NB4 (cell line): ENCODE measurements at places on chromosomes 12 and 14.

DNA sequence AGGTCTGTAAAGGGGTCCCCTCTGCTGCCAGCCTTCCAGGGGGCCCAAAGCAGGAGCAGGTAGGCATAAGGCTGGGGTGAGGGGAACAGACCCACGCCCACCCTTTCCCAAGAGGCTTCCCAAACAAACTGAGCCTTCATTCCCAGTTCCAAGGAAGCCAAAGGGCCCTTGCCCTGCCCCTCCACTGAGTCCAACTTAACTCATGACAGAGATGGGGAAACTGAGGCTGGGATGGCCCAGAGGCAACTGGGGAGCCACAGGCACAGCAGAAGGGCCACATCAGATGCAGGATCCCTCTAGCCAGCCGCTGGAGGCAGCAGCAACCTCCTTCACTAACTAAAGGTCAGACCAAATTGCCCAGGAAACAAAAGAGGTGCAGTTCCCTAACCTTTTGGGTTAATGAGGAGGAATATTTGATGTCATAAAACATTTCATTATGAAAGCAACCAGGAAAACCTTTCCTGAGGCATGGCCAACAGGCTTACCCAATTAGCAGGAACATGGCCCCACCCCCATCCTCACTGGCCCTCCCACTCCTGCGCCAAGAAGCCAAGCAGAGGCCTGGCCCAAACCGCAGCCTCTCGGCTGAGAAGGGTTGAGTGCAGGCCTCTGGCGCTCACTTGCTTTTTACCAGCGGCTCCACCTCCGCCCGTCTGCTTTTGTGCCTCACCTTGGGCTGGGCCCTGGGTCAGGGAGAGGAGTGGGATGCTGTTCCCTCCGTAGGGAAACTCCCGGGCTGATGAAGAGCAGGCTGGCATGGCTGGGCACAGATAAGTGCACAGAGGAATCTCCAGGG is 293.5 kb upstream of the RTL1 start:
- DNase-seq, result no peak

DNA sequence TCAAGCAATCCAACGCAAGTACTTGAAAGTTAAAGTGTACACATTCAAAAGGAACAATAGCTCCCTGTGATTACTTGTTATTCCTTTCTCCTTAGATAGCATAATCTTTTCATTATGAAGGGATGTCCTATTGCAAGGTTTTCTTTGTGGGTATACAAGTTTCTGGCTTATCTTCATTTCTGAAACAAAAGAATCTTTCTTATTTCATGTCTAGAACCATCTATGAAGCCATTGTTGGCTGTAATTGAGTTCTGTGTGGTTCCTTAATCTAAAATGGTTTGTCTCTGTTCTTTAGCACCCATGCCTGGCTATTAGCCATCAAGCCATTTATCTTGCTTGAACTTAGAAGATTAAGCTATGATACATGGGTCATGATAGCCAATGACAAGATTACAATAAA is 95.0 kb downstream of the VEZT start:
- no peak for DNase-seq

GRCh38 chr12:22658214-22658613 is 33.2 kb downstream of the ETNK1 start:
- no peak for DNase-seq

DNA sequence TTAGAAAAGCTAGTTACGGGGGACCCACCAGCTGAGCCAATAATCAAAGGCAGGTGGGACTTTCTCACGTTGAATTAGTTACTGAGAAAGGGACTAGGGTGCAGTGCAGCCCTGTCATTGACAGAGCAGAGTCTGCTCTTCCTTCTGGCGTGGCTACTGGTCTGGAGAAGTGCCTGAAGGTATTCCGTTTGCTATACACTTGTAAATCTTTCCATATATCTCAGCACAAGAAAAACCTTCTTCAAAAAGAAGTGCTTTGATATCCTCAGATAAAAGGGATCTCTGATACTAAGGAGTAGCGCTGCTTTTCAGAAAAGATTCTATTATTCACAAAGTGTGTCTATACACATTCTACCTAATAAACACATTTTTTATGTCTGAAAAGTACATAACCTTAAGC is 91.5 kb downstream of the KCNK10 start:
- DNase-seq, result no peak

DNA sequence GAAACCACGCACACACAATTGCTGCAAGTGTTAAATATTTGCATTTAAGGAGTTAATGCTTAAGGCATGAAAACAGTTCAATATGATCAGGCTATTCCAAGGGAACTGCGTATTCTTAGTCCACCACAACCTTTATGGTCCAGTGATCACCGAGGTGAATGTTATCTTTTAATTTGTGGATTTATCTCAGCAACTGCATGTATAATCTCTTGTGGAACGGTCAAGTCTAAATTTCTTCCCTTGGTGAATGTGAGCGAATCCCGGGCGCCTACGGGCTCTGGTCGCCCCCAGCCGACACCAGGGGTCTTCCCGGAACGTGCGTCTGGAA is 999 bp upstream of the AK7 start:
- peak; percentile 4 for DNase-seq

- DNase-seq, result peak; percentile 17
These were observed 35.6 kb downstream of the DGLUCY start for GRCh38 chr14:91149462-91149861.

GRCh38 chr14:32757568-32757967 is 181.1 kb upstream of the NPAS3 start:
- DNase-seq, result no peak

DNA sequence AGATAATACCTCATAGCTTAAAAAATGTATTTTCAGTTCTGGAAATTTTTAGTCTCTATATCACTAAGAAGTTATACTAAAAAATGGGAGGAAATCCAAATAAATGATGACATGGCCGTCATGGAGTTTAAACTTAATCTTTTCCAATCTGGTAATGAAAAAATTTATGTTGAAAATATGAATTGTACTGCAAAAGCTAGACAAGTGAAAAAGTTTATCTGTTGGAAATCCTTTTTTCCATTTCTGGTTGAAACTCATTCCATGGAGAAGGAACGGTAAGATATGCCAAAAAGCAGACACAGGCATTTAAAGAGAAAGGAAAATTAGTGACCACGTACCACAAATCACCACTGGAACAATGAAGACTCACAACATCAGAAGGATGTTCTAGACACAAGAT is 314.2 kb upstream of the PRICKLE1 start:
- no peak for DNase-seq

GRCh38 chr12:98291828-98292227 is 223.6 kb upstream of the TMPO start:
- DNase-seq, result no peak

DNA sequence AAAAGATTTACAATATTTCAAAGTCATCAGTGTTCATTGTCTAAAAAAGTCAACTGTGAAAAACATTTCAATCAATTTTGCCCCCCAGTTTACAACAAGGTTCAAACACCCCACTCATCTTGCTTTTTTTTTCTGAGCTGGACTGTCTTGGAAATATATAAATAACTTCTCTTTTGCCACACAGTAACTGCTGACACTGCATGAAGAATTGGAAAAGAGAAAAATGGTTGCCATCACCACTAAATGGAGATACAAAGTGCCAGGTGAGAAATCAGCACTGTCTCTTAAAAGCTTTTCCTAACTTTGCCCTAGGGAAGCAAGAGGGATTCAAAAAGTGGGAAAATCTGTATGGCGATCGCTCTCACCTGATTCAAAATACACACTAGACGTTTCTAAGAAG is 101.4 kb downstream of the TRAFD1 start:
- no peak for DNase-seq

DNA sequence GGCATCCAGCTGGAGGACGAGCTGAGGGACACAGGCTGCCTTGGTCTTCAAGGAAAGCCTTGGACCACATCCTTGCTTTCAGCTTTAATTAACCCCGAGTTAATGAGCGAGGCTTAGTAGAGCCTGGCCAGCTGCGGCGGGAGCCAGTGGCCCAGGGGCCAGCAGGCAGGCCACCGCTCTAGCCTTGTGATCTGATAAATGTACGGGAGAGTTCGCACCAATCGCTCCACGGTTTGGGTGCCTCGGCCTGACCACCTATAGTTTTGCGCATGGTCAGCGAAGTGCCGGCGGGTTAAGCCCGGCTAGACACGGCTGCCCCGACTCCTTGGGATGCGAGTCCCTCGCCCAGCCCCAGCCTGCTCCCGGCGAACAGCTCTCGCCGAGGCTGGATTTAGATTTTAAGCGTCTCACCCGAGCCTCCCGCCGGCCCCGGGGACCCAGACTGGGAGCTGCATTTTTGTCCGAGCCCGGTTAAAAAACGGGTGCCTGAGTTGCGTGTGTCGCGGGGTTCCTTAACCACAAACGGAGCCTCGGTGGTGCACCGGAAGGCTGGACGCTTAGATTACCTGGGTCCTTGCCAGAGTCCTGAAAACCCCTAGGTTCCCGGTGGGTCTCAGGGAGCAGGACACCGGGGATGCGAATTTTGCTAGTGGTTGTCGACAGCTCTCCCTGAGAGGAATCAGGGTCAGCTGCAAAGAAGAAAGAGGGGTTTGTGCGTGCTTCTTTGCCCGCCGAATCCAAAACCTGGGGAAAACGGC is 2.9 kb upstream of the HOXC12 start:
- no peak for DNase-seq
